ENCODE measurements at places on chromosomes 6 and 20.

DNA sequence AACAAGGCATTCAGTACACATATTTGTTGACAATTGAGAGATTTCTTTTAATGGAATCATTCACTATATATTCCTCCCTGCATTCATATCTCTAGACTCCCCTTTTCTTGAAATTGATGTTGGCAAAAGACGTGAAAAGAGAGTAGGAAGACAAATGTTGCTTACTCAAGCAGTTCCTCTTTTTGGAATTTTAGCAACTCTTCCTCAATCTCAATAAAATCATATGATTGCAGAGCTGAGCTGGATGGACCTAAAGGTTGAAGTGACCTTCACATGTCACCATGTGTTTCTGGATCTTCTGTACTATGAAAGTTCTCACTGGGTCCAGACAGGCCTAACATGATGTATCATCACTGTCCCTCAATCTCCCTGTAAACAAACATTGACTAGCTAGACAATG lies 18.6 kb downstream of the ADGRF1 start:
- DNase-seq = no peak

DNA sequence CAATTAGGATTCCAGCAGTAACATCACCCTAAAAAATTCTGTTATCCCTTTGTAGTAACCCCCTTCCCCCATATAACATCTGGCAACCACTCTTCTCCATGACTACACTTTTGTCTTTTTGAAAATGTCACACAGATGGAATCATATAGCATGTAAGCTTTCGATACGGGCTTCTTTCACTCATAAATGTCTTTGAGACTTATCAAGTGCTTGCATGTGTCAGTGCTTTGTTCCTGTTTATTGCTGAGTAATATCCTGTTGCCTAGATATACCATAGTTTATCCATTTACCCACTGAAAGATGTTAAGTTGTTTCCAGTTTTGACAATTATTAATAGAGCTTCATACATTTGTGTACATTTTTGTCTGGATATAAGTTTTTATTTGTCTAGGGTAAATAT lies 10.4 kb upstream of the SNPH start:
- DNase-seq = no peak

GRCh38 chr6:111555036-111555435 lies 50.6 kb downstream of the TRAF3IP2 start:
- no peak for DNase-seq

DNA sequence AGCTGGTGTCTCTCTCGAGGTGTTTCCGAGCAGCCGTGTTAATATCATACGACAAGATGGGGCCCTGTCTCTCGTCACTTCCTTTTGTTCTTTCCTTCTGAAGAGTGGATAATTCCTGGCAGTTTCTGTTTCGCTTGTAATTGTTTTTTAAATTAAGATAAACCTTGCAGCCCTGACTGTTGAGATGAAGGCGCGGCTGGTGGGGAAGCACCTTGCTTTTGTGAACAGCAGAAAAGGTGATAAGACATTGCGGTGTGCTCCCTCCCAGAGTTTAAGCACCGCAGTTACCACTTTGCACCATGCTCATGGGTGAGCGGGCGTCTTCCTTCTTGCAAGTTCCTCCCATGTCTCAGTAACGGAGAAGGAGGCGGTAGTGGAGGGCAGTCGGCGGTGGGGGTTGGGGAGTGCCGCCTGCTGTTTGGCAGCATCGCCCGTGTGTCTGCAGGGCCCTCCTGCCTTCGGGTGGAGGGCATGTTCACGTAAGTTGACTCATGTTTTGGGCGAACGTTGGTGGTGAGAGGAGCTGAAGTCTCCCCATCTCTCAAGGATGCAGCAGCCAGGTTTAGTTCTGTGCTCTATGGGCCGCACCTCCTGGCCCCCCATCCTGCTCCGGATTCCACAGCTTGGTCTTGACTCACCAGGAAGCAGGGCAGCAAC lies 345.9 kb downstream of the TAF4 start:
- no peak for DNase-seq

GRCh38 chr6:39476151-39476550 lies 153.6 kb upstream of the KCNK16 start:
- no peak for DNase-seq

DNA sequence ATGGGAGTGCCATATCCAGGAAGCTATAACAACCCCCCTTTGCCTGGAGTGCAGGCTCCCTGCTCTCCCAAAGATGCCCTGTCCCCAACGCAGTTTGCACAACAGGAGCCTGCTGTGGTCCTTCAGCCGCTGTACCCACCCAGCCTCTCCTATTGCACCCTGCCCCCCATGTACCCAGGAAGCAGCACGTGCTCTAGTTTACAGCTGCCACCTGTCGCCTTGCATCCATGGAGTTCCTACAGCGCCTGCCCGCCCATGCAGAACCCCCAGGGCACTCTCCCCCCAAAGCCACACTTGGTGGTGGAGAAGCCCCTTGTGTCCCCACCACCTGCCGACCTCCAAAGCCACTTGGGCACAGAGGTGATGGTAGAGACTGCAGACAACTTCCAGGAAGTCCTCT lies 56.7 kb upstream of the TMEM181 start:
- no peak for DNase-seq

GRCh38 chr20:64160118-64160517 lies 4.1 kb upstream of the MYT1 start:
- DNase-seq = peak; percentile 69

- DNase-seq = peak; percentile 73
Observed at GRCh38 chr20:62134735-62135231, 8.4 kb downstream of the PSMA7 start.

- DNase-seq = no peak
Observed at GRCh38 chr6:10093282-10093681, 321.6 kb downstream of the TFAP2A start.

GRCh38 chr6:117818449-117818848 lies 88.6 kb upstream of the SLC35F1 start:
- DNase-seq = no peak

DNA sequence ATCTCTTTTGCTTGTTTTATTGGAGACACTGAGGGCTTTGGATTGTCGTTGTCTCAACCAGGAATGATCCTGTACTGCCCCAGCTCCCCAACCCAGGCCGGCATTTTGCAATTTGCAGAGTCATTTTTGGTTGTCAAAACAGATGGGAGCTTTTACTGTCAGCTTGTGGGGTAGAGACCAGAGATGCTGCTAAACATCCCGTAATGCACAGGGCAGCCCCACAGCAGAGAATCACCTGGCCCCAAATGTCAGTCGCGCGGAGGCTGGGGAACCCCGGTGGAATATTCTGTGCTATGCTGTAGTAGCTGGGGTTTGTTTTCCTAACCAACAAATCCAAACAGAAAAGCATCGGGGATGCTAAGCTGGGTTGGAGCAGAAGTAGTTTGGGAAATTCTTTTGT lies 99.7 kb downstream of the TSHZ2 start:
- DNase-seq = no peak

- no peak for DNase-seq
Observed at GRCh38 chr20:50403565-50404418, 106.4 kb upstream of the PTPN1 start.

- DNase-seq = peak; percentile 68
Observed at GRCh38 chr6:11432713-11433450, 104.7 kb upstream of the TMEM170B start.

DNA sequence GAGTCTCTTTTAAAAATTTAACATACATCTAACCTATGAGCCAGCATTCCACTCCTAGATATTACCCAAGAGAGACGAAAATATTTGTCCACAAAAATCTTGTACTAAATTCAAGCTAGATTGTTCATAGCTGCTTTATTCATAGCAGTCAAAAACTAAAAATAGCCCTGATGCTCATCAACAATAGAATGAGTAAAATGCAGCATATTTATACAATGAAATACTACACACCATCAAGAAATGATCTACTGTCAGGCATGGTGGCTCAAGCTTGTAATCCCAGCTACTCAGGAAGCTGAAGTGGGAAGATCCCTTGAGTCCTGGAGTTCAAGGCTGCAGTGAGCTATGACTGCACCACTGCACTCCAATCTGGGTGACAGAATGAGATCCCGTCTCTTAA lies 22.0 kb upstream of the SRC start:
- peak; percentile 89 for DNase-seq

GRCh38 chr20:4585104-4585753 lies 136.5 kb upstream of the PRND start:
- no peak for DNase-seq

GRCh38 chr20:8021541-8022269 lies 2.1 kb upstream of the TMX4 start:
- DNase-seq = no peak

DNA sequence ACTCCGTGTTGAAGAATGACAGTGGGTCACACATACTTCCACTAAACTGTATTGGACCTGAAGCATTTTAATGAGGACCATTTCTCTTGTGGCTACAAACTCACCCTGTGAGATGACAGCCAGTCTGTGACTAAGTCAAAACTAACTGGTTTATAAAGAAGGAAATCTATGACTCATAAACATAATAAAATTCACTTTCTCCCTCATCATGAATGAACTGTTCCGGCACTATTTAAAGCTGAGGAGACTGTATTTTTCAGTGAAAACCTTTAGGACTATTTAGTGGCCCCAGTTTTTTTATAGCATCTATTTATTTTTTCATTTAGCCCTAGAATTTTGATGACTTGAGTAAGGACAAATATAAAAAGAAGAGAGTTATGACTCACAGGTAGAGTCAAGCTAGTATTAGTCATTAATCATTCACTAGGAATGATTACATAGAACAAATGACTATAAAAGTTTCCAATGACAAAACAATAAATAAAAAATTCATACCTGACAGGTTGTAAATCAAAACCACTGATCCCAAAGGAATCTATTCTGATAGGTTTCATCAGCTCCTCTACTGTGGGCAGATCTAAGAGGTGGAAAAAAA lies 34.2 kb downstream of the CEP162 start:
- peak; percentile 93 for DNase-seq

GRCh38 chr20:63778034-63778752 lies 38.6 kb downstream of the SLC2A4RG start:
- peak; percentile 29 for DNase-seq

GRCh38 chr6:119390247-119390793 lies 40.8 kb upstream of the MAN1A1 start:
- DNase-seq = no peak

- DNase-seq = no peak
Observed at GRCh38 chr6:122005661-122006060, 393.8 kb upstream of the HSF2 start.

DNA sequence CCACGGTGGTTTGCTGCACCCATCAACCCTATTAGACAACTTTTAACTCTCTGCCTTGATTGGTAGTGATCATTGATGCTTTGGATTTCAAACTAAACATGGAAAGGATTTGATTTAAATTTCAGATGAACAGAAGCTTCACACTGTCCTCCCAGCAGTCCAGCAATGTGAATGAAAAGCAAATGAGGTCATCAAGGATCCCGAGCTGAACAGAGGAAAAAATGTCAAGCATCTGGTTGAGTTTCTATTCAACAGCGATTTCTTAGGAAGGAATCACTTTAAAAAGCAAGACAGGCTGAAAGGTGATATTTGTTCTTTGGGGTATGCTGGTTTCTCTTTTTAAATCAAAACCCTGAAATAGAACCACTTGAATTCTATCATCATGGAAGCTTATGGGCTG lies 10.6 kb upstream of the SAMD3 start:
- DNase-seq = no peak

DNA sequence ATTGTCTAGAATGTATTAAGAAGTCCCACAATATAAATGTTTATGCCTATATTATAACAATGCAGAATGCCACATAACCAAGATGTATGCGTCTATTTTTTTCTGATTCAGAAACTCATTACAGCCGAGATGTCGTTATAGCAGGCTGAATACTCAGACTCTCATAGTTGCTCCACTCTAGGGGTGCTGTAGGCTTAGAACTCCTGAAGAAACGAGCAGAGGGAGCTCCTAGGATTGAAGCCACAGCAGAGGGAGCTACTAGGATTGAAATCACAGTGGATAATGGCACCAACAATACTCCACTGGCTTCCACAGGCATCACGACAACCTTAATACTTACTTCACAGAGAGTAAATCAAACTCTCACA lies 208.9 kb downstream of the KIF16B start:
- no peak for DNase-seq

DNA sequence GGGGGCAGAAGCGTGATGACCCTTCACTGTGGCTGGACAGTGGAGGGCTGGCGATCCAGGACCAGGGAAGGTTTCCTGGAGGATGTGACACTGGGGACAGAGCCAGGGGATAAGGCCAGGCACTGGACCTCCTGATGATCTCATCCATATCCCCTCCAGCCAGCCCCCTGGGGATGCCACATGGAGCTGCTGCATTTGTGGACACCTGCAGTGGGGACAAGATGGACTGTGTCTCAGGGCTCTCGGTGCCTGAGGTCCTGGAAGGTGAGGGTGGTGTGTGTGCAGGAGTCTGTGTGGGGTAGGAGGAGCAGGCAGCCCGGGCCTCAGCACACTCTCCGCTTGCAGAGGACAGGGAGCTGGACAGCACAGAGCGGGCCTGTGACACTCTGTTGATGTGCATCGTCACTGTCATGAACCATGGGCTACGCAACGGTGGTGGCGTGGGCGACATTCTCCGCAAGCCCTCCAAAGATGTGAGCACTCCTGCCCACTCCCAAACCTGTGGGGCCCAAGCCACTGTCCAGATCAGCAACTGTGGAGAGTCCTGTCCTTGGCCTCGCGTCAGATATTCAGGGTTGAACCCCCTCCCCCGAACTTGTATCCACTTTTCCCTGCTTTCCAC lies 19.9 kb downstream of the UQCC2 start:
- DNase-seq = peak; percentile 77

GRCh38 chr6:37693546-37694250 lies 4.0 kb downstream of the MDGA1 start:
- peak; percentile 70 for DNase-seq

DNA sequence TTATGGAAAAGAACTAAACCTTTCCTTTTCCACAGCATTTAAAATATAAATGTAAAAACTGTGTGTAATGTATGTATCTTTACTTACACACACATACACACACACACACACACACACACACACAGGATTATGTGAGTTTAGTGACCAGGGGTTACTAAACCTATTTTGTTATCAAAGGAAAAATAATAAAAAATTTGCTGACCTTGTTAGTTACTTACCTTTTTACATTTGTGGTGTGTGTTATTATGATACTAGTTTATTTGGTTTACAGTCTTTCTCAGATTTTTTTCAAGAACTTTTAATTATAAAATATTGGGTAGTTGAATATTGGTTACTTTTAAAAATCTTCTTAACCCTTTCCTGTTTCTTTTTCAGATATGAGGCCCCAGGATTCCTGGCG lies 15.7 kb downstream of the NKX2-4 start:
- DNase-seq = no peak

GRCh38 chr6:72216222-72217068 lies 330.1 kb downstream of the RIMS1 start:
- DNase-seq = no peak

GRCh38 chr6:141744971-141745370 lies 387.8 kb upstream of the GJE1 start:
- DNase-seq = peak; percentile 83
